ENCODE measurements at places on chromosomes 1 and 21.

- no peak for DNase-seq
These were observed 105.4 kb downstream of the PTPN14 start for GRCh38 chr1:214445831-214446614.

GRCh38 chr1:46637444-46638083 lies 21.0 kb upstream of the MOB3C start:
- no peak for DNase-seq

DNA sequence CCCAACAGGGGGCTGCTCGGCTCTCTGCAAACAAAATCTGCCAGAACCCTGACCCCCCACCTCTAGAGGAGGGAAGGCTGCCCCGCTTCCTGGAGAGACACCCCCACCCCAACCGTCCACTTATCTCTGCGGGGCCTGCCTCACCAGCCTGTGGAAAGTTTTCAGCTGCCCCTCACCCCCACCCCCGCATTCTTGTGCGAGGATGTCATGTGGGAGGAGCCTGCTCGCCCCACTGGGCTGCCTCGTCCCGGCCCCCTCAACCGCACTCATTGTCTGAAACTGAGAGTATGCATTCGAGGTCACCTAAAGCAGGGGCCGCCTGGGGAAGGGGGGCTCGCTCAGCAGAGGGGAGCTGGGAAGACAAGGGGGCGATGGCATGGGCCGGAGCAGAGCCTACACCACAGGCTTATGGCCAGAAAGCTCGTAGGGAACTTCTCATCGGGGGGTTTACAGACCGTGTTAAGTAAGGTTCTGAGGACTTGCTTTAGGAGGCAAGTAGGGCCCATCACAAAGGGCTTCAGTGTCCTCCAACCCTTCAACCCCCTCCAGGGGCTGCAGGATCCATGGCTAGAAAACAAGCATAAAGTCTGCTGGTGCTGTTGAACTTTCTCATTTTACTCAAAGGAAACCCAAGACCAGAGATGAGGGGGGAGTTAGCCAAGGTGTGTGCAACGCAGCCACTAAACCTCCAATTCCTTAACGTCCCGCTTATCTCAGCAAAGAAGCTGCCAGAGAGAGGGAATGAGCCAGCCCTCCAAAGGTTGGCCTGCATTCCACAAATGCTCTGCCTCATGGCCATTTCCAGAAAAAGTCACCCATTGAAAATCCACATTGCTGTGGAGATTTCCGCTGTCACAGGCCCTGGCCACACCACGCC lies 9.4 kb downstream of the EPHA2 start:
- DNase-seq = no peak

DNA sequence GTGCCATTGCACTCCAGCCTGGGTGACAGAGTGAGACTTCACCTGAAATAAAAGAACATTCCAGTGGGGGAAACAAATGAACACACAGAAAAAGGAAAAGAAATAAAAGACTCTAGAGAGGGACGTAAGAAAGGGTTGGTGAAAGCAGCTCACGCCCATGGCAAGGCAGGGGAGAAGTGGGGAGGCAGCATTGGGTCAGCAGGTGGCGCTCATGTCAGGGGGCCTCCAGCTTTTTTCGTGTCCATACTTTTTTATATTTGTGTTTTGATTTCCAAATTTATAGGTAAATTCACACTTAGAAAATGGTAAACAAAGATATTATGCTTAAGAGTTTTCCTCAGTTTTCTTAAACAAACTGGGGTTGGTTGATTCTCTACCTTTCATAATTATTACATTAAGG lies 45.5 kb downstream of the VPS13D start:
- no peak for DNase-seq

DNA sequence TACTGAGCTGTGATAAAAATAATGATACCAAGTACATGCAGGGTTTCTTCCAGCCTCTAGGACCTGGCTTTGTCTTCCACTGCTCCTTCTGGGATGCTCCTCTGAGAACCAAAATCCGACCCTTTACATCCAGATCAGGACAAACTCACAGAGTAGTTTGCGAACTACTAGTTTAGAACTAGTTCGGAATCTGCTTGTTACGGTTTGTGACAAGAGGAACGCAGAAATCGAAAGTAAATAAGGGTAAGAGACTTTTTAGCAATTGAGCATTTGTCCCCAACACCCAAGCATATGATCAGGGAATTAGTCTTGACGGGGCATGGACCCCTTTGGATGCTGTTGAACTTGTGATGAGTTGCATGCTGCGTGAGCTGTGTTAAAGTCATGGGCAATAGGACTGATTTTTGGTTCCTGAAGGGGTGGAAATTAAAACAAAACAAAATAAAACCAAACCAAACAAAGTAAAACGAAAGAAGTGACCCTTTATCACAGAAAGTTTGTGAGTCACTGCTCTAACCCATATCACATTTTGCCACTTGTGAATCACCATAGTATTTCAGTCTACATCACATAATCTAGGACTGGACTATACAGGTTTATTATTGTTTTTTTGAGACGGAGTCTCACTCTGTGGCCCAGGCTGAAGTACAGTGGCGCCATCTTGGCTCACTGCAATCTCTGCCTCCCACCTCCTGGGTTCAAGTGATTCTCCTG lies 35.7 kb upstream of the ERRFI1 start:
- no peak for DNase-seq

DNA sequence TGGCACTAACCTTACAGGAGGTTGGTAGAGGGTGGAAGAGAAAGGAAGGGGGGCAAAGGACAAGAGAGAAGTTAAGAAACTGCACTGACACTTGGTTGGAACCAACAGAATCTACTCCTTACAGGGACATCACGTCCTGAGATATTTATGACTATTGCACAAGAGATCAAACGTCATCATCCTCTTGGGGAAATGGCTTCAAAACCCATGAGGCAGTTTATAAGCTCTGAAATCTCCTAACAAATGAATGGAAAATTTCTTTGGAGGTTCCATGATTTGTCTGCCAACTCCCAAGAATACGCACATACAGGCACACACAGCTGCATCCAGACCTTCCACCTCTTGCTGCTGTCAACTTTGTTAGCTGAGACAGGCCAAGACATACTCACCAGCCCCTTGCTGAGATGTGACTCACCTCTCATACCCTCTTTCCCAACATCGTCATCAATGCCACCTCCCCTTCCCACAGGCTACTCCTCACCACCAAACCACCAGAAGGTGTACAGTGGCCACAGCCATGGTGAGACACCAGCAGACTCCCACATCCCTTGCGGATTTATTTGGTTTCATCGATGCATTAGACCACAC lies 135.5 kb downstream of the SETD4 start:
- DNase-seq = no peak

GRCh38 chr1:174097426-174097825 lies 61.9 kb upstream of the RABGAP1L start:
- no peak for DNase-seq

DNA sequence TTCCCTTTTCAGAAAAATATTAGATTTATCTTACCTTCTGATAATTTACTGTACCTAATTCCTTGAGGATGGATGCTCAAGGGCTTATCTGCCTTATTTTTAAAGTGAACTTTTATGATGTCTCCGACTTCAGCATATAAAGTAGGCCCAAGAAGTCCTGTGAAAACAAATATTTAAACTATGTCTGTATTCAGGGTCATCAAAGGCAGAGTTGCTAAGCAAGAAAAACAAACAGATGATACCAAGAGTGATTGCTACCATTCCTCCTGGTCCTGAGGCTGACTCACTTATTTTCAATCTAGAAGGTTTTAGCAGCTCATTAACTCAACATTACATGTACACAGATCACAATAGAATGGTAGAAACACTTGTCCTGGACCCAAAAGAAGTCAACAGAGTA lies 14.1 kb downstream of the F5 start:
- no peak for DNase-seq

- no peak for DNase-seq
These were observed 78.1 kb downstream of the LRRC8D start for GRCh38 chr1:89898695-89899470.

- DNase-seq = no peak
These were observed at the start of gene WNT4 for GRCh38 chr1:22143065-22144033. Gene WNT4 (minus strand): TSS chr1:22143097. CDS start chr1:22142922, 175 bp downstream.

GRCh38 chr1:83807231-83807630 lies 191.7 kb downstream of the TTLL7 start:
- DNase-seq = no peak
